ENCODE measurements at places on chromosomes 2 and 18.

DNA sequence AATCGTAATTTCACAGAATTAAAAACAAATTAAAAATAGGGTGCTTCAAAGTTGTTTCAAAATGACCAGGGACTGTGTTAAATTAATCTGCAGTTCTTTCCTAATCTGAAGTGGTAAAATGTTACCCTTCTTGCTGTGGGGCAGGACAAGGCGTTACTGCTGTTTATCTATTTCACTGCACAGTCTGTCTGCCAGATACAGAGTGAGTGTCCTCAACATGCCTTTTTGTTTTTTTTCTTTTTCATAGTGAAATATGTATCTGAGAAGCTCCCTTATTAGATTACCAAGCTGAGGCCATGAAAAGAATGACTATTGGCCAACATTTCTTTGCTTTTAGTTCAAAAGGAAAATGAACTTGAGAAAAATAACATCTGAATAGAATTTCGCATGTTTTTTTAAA, 38.0 kb downstream of the KCTD1 start:
- DNase-seq: peak; percentile 38

- DNase-seq: no peak
These were observed 368.9 kb downstream of the SOX11 start for GRCh38 chr2:6060992-6061663.

DNA sequence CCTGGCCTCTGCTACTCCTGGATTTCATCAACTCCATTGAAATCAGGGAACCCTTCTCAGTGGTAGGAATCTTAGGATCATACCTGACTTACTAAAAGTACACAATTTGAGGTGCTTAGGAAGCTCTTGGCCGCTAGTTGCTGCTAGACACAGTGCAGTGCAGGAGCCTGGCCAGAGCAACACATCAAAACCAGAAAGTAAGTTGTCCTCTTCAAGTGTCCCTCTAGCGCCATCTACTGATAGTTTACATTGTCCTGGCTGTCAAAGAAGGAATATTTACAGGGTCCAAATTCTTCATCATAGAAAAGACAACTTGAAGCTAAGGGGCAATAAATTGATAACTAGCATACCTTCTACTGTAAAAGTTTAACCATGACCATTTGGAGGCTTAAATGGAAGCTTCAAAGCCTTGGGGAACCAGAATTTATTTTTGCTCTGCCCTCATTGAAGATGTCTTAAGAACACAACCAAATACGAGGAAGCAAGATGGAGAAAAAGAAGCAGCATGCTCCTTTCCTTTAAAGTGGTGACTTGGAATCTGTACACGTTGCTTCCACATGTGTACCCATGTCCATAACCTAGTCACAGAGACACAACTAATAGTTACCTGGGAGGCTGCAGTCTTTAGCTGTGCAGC, 889.1 kb upstream of the GCFC2 start:
- DNase-seq: peak; percentile 81

- DNase-seq: no peak
These were observed 327.1 kb downstream of the CMPK2 start for GRCh38 chr2:6538607-6539006.

DNA sequence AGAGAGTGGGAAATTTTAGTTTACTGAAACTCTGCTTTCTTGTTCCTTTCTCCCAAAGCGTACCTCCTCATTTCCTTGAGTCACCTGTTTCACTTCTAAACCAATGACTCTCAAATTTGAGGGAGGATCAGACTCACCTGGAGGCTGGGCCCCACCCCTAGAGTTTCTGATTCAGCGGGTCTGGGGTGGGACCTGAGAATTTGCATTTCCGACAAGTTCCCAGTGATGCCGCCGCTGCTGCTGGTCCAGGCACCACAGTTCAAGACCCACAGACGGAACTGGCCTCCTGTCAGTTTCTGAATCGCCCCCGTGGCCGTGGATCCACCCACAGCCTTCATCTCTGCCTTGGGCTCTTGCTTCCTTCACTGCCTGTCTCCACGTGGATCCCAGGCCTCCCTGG, 44.9 kb upstream of the PELI1 start:
- no peak for DNase-seq

GRCh38 chr2:144518748-144519596, 947 bp downstream of the ZEB2 start:
- no peak for DNase-seq

DNA sequence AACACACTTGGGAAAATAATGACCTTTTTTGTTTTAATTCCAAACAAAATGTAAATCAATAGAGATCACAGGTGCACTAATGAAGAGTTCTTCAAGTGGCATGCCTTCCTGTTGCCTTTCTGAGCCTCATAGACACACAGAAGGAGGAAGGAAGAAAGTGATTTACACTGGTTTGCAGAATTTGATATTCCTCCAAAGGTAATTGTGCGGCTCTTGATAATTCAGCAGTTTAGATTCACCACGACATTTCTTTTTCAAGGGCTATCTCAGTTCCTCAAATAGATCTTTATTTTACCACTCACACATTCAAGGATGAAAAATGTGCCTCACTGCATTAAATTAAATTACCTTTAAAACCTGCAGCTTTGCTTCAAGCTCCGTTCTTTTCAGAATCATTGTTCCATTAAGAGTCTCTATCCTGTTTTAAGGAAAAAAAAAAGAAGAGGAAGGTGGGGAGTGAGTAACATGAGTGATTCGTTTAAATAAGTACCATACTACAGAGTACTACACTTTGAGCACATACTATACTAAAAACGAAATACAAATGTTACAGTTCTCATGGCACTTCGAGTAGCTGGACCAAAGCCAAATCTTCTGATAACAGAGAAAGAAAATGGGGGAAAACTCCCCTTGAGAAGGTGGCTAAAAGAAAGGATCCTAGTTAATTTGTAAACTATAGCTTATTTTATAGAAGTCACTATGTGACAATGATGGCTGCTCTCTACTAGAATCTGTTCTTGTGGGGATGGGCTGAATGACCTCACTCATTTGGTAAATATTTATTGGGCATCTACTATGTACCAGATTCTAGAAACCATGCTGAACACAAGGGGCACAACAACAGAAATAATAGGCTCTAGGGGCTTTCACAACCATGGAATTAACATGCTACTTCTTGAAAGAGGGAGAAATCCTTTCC, 16.6 kb downstream of the CYTIP start:
- DNase-seq: no peak

DNA sequence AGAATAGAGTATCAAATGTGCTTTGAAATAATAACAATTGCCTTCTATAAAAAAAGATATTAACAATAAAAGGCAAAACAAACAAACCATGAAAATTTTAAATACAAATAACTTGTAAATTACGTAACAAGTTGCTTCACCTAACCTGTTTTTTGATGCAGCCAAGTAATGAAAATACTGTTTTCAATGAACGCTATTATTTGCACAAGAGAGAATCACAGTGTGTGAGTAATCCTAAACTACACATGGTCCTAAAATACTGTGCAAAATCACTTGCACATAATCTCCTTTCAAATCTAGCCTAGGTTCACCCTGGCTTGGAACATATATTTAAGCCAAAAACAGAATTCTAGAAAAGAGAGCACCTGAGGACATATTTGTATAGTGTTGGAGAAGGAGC, 98.9 kb downstream of the CCDC148 start:
- no peak for DNase-seq

- no peak for DNase-seq
These were observed 18.6 kb downstream of the UNC80 start for GRCh38 chr2:209790066-209790728.

GRCh38 chr18:24273596-24273995, 124.0 kb downstream of the OSBPL1A start:
- no peak for DNase-seq

DNA sequence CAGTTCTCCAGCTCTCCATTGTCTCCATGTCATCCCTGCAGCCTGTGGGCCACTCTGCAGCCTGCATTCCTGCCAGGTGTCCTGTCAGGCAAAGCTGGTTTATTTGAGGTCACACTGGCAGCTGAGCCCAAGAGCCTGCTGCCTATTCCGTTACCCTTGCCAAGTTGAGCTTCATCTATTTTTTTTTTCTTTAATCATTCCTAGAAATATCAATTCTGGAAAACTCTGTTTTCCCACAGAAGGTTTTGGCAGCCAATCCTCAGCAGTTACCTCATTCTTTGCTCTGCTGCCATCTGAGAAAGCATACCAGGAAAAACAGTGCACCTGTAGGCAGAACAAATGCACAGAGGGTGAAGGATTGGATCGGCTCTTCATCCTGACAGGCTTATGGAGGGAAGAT, 411.0 kb upstream of the ACVR2A start:
- no peak for DNase-seq

DNA sequence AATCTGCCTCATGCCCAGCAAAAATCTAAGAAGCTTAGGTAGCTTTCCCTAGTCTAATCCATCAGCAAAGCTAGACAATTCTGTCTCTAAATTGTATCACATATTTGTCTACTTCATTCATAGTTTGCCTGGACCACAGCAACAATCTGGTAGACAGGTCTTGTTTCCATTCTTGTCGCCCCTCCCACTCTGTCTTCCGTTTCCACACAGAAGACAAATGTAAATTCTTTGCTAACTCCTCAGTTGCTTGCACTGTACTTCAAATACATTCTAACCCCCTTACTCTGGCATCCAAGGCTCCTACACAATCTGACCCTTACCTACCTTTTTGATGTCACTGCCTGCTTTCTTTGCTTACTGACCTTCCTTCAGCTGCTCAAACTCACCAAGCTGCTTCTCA, 40.1 kb downstream of the THUMPD2 start:
- no peak for DNase-seq

GRCh38 chr2:173720306-173720705, 244.9 kb downstream of the SP3 start:
- no peak for DNase-seq

- DNase-seq: no peak
These were observed 13.0 kb downstream of the ACTR2 start for GRCh38 chr2:65240657-65241056.

DNA sequence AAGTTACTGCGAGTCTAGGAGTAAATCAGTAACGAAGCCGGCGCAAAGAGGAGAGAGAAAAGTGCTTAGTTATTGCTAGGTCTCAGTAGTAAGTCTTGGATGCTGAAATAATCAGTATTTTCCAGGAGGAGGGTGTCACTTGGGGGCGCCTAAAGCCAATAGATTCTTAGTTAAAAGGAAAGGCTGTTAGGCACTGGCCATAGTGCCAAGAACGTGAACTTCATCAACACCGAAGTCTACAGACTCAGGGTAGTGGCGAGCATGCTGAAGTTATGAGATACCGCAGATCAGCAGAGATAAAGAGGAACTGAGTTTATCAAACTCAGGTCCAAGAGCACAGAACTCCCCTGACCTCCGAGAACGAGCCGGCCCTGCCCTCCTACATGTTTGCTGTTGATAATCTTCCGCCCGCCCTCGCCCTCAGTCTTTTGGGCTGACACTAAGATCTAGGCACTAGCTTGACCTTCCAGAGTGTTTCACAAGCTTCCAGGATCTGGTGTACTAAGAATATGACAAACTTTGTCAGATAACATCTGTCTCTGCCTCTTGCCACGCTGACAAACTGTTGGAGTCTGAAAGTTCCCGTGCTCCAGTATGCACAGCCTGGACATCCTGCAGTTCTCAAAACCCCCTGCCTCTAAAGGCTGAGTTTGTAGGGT, 49.2 kb downstream of the CYB5A start:
- DNase-seq: peak; percentile 30

DNA sequence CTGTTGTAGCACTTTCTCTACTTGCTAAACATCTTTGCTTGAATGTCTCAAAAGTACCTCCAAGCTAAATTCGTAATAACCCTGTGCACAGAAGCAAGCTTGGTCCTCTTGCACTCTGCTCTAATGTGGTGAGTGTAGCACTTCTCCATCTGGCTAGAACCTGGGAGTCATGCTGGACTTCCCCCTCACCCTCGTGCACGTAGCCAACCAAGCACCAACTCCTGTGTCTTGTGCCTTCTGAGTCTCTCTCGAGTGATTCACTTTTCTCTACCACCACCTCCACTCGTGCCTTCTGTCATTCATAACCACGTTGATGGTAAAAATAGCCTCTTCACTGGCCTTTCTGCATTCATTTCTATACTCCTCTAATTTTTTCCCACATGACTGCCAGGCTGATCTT, 91.9 kb upstream of the KCNE4 start:
- no peak for DNase-seq

DNA sequence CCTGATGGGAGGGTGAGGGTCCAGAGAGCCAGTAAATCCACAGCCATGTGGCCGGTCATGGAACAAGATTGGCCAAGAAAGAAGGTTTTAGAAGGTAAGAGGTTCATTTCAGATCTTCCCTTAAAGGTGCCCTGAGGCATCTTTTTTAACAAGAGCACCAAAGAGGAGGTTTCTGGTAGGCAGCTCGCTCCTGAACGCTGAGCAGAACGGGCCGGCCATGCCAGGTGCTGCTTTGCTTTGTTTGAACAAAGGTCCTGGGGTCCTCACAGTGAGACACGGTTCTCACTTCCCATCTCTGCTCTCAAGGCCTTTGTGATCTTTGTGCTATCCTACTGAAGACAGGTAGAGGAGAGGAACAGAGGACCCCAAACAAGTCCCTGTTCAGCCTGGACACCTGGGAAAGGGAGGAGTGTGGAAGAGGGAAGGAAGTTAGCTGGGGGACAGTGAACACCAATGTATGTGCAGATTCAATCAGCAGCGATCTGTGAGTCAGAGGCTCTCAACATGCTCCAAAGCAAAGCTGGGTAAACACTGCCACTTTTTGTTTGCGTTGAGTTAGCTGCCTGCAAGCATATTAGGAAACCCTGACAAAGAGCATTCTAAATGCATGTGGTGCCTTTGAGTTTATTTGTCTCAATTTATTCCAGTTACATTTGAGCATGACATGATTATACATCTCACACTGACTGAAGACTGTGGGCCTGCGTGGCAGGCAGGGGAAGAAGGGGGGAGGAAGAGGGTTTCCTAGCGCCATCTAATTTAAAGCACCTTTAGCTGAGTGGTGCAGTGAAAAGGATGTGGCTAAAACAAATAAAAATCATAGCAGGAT, 102.4 kb downstream of the ASB1 start:
- peak; percentile 69 for DNase-seq

- DNase-seq: peak; percentile 65
These were observed 125.9 kb downstream of the GPD2 start for GRCh38 chr2:156562124-156562523.

DNA sequence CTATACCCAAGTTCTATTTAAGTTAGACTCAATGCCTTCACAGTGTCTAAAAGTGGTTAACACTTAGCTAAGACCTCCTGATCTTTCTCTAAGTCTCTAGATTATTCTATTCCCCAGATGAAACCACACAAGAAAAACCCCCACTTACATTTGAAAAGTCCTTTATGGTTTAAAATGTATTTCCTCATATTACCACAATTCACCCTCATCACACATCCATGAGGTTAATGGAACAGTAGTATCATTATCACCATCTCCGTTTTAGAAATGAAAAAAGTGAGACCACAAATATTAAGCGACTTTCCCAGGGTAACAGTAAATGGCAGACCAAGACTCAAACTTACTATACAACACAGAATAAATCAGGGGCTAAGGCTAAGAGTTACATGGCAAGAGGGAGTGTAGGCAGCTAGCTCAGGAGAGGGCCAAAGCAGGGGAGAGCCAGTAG, 28.6 kb downstream of the EPG5 start:
- no peak for DNase-seq
